Neural crest cell (in vitro differentiated cells): ENCODE measurements at places on chromosomes 3 and 15.

GRCh38 chr3:48208076-48208475 lies 15.2 kb upstream of the CAMP start:
- DNase-seq = no peak

DNA sequence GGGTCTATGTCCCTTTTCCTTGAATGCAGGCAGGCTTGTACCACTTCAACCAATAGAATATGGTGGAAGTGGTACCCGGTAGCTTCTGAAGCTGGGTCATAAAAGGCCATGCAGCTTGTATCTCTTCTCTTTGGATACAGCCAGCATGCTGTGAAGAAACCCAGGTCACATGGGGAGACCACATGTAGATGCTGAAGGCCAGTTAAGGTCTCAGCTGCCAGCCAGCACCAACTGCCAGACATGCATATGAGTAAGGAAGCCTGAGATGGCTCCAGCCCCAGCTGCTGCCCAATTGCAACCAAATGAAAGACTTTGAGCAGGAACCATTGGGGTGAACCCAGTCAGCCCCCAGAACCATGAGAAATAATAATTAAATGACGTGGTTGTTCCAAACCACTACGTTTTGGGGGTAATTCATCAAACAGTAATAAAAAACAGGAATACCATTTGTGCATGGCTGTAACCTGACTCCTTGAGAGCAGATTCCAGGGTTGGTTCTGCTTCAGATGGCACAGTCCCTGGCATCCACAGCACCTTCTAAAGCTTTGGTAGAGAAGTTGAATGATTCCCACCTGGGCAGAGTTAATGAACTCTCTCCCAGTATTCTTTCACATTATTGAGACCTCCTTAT lies 3.8 kb downstream of the RBP2 start:
- DNase-seq = no peak

- no peak for DNase-seq
Observed at GRCh38 chr3:138369151-138369900, 20.9 kb downstream of the MRAS start.

DNA sequence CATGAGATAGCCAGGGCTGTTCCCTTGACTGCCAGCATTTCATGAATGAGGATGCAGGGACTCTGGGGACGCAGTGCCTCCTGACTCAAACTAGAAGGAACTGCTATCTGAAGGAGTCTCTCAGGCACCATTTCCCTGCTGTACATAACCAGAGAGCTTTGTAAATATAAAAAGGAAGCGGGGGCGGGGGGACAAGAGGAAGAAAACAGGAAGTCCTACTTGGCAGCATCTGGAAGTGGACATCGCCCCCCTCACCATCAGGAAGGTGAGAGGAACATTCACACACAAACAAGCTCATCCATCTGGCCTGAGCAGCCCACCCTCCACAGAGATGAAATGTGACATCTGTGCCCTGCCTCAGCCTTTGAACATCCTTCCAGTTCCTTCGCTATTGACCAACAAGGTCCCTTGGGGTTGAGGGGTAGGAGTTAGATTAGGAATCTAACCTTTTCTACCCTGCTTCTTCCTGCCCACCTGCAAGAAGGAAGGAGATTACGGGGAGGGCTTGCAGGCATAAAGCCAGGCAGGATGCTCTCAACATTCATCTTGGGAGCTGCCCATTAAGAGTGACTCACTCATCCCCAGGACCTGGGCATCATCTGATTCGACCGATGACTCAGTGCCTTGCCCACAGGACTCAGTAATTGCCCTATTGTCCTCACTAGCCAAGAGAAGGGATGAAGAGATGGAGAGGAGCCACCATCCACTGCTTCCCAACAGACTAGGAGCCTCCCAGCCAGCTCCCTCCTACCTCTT lies 31.9 kb downstream of the SH3BP5 start:
- no peak for DNase-seq

DNA sequence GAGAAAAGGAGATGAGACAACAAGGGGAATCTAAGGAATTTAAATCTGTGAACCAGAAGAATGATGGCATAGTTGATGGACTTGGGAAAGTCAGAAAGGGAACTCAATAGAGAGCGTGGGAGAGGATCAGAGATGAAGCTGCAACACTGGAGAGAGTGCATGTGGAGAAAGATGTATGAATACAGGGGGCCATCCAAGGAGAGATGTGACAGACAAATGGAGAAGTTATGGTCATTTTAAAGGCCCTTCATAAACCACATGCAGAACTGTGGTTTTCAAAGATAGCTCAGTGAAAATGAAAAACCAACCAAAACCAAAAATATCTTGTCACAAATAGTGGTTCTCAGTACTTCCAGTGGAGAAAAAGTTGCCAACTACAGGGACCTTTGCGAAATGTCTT lies 265.2 kb downstream of the SUCLG2 start:
- DNase-seq = no peak

GRCh38 chr15:60004009-60004845 lies at the start of gene FOXB1:
Gene FOXB1, plus strand, starts transcription at chr15:60004311. Its CDS starts 653 bp downstream, at chr15:60004964.
- no peak for DNase-seq
